Astrocyte (in vitro differentiated cells and primary cell): ENCODE measurements at places on chromosomes 11 and 22.

DNA sequence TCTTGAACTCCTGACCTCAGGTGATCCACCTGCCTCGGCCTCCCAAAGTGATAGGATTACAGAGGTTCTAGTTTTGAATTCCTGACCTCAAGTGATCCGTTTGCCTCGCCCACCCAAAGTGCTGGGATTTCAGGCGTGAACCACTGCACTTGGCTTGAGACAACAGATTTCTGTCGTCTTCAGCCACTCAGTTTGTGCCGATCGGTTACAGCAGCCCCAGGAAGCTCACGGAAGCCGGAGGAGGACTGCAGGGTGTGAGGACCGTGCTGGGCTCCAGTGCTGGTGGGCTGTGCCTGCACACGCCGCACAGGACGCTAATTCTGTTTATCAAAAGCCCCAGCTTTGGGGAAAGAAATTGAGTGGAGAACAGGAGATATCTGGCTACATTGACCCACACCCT is 82.0 kb downstream of the CELSR1 start:
- no peak for DNase-seq

DNA sequence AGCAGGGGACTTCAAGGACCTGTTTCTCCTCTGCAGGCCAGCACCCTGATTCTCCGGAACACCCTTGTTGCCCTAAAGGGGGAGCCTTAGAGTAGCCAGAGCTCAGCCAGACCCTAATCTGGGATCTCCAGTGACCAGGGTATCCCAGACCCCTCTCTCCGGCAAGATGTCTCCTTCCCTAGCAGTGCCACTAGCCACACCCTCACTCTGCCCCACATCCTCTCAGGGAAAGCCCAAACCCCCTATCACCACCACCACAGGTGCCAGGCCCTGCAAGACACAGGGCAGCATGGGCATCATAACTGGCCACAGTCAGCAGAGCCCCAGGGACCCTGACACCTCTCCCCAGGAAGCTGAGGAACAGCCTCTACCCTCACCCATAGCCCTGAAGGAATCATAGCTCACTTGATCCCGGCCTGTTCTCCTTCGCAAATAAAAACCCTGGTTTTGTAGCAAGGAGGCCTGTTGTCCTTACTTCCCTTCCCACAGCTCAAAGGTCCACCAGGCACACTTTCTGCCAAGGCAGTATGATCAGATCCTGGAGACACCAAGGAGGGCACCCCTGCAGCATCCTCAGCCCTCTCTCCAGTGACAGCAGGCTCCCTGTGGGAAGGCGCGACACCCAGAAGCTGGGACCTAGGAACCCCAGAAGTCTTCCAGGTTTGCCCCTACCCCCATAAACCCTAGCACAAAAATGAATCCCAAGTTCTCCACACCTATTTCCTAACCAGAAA is 4.6 kb downstream of the CFL1 start:
- DNase-seq, result no peak

DNA sequence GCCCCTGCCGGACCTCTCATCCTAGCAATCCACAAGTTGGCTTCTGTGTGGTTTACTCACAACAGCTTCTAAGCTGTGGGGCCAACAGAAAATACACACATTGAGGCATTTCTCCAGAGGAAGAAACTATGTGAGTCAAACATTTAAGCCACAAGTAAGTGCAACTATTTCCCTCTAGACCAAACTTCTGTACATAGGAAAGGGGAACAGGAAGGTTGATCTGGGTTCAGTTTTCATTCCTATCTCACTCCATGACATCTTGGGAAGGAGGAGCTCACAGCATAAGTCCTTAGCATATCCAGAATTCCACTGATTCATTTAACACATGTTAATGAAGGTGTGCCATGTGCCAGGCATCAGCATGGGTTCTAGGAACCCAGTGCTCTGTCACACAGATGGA is 72.8 kb upstream of the PICALM start:
- peak; percentile 20 for DNase-seq

DNA sequence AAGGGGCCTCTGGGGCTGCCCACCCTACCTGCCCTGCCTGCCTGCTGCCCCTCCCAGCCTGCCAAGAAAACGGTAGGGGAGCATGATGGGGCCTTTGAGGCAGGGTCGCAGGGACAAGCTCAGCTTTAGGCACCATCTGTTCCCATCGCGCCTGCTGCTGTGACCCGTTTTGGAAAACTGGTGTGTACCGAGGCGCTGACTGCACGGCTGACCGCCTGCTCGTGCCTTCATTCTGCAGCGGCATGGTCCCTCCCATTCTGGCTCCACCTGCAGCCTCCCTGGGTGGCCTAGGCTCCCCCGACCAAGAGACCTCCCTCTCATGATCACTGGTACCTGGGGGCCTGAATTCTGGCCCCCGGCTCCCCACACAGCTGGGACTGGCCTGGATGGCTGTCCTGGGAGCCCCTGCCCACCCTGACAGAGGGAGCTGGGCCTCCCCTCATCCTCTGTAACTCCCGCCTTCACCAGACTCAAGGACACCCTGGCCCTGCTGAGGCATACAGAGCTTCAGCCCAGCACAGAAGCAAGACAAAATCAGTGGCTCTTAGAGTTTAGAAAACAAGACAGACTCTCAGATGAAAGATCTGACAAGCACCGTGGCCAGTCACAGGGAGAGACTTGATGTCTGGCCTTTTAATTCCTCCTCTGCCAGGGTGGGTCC is 6.5 kb upstream of the MYRF start:
- no peak for DNase-seq

GRCh38 chr22:35124691-35125219 is 58.8 kb downstream of the ISX start:
- no peak for DNase-seq

DNA sequence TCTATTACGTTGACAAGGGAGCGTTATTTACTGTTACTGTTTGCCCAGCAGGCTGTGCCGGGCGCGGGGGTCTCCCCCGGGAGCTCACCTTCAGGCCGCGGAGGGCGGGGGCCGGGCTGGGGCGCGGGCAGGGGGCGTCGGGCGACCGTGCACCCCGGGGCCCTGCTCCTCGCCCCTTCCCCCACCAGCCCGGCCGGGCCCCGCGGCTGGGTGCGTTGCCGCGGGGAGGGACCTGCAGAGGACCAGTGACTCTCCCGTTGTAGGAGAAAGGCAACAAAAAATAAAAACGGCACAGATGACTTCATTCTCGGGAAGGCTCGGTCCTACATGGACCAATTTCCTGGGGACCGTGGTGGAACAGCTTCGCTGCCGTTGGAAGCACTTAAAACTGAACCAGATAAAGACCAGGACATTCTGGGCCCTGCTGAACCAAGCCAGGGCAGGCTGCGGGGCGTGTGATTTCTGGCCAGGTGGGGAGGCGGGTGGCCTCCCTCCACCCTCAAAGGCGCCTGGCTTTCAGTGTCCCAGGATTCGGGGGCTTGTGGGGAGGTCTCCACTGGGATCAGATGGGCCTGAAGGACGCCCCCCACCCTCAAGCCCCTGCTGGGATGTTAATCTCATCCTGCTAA is 57.4 kb downstream of the IGLL1 start:
- DNase-seq, result no peak
